NAMALWA (cell line): ENCODE measurements at places on chromosomes 5 and 9.
A peak's percentile ranks its signal among the peaks of the same experiment; 100 is the strongest.

GRCh38 chr5:59360130-59360555 lies 533.4 kb downstream of the PDE4D start:
- no peak for DNase-seq

- DNase-seq: peak; percentile 0
Observed at GRCh38 chr9:129031514-129031913, 3.4 kb upstream of the SH3GLB2 start.

DNA sequence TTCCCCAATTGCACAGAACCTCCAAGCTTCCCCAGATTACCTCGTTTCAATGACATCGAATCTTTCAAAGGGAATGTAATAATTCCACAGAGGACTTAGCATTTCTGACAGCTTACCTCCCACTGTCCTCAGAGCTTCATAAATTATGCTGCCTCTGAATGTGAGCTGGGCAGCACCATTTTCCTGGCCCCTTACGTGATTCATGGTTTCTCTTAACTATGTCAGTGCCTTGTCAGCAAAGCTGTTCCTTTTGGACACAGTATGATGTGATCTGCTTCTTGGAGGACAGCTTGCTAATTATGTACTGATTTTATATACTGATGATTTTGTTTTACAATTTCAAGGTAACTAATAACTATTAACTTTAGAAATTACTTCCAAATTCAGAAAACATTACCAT lies 27.7 kb upstream of the SSBP2 start:
- DNase-seq: peak; percentile 16

DNA sequence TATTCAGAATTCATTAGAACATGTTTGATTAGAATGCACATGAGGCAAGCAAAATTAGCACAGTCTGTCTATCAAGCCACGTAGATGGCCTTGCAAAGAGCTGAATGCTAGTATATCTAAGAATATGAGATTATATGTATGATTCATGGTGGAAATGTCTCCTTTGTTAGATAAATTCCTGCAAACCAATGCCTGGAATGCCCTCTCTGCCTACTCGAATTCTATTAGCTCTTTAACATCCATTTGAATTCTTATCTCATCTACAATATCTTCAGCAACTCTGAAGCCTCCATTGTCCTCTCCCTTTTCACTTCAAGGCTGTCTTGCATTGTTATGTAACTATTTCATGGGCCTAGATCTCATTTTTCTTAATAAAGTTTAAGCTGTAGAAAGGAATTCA lies 205.5 kb downstream of the TMC1 start:
- DNase-seq: no peak

DNA sequence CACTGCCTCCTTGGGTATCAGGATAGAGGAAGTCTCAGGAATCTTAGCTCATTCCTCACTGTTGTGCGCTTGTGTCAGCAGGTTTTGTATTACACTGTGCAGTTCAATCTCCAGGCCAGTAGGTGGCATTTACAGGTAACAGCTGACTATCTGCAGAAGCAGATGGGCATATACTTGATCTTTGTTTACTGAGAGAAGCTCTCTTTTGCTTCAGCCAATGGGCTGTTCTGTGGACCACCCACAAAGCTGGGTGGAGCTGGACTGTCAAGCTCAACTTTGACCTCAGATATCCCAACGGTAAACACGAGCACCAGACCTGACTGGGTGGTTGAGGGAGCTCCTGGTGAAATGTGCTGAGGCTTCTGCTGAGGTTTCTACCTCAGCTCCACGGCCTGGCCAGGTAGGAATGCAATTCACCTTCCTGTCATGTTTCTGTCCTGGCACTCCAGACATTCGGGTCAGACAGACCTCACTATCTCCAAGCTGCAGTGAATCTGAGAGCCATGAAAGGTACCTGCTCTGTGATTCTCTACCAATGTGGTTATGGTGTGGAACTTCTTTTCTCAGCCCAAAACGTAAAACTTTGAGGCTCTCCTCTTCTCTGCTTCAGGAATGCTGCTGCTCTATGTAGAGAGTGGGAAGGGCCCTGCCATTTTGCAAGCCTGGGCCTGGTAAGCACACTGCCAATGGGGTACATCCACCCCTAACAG lies 167.9 kb upstream of the ACTBL2 start:
- DNase-seq: peak; percentile 35

- DNase-seq: no peak
Observed at GRCh38 chr9:18923167-18923566, 109.8 kb downstream of the SAXO1 start.

GRCh38 chr9:2158111-2158610 lies 143.0 kb downstream of the SMARCA2 start:
- DNase-seq: peak; percentile 94

GRCh38 chr5:585556-585955 lies 26.6 kb upstream of the CEP72 start:
- DNase-seq: no peak

- peak; percentile 21 for DNase-seq
Observed at GRCh38 chr9:74865177-74865576, 22.5 kb downstream of the TRPM6 start.

- DNase-seq: peak; percentile 1
Observed at GRCh38 chr9:106704056-106704615, 158.8 kb upstream of the ZNF462 start.

GRCh38 chr9:115296831-115297565 lies 179.0 kb upstream of the TNC start:
- no peak for DNase-seq

- DNase-seq: no peak
Observed at GRCh38 chr9:88174324-88174723, 36.0 kb upstream of the SPATA31C2 start.

GRCh38 chr5:1436036-1436435 lies 9.2 kb downstream of the SLC6A3 start:
- DNase-seq: no peak

DNA sequence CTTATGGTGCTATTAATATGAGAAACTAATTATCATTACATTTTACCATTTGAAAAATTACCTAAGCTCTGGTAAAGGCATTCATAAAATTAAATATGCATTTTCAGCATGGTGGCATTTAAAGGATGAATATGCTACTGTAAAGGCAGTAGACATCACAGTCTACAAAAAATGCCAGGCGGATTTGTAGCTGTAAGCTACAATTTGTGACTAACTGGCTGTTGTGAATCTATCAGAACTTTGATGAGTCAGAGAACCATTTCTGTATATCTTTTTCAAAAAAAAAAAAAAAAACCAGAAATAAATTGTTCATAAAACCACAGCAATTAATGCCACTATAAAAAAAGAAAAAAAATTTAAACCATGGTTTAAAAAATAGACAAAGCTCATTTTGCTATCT lies 186.3 kb downstream of the NFIB start:
- DNase-seq: no peak

DNA sequence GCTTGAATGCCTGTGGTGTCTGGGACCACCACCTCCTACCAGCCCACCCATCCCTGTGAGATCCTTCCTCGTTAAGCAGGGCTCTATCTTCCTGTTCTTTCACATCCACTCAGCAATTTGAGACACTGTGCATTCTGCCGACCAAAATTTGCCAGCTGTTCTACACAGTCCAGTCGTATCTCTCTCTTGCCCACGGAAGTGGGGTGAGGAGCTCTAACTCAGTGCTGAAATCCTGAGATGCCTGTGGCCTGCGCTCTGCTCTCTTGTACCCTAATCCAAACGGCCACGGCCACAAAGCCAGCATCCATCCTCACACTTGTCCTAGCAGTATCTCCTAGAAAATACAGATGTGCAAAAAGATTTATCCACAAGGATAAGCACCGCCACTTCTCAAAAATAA lies 97.9 kb downstream of the MVB12B start:
- no peak for DNase-seq

- DNase-seq: no peak
Observed at GRCh38 chr5:11973469-11973868, 69.2 kb upstream of the CTNND2 start.

GRCh38 chr9:7121664-7122063 lies 363.9 kb downstream of the KDM4C start:
- no peak for DNase-seq

GRCh38 chr5:147348451-147348850 lies 113.6 kb downstream of the STK32A start:
- DNase-seq: no peak
